ENCODE measurements at places on chromosomes 2 and 18.

DNA sequence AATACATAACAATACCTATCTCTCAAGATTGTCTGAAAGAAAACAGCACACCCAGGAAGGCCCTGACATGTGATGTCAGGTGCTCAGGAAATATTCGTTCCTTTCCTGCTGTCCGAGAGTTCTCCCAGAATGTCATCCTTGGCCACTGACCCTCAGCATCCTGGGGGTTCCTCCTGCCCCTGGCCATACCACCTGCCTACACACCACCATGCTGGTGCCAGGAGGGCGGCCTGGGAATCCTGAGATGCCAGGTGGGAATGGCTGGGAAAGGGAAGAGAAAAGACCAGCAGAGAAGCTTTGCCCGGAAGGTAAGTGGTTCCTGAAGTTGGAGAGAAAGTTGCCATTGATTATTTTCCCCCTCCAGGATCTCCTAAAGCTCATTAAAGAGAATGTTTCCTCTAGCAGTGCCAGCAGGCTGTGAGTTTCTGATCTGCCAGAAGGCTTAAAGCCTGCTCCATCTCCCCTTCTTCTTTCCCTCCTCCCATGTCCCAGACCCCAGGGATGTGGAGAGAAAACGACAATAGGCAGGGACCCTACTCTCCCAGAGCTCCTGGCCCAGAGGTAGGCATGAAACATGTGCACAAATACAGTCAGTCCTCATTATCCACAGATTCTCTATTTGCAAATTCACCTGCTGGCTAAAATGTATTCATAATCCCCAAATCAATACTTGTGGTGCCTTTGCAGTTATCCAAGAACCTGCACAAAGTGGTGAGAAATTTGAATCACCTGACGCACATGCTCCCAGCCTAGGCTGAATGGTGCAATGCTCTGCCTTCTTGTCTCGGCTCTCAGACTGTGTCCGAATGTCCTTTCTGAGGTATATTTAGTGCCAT lies 147.1 kb upstream of the MYCN start:
- DNase-seq, result no peak

GRCh38 chr2:127464470-127465257 lies 46.4 kb downstream of the PROC start:
- DNase-seq, result no peak

GRCh38 chr2:69113627-69114026 lies 100.6 kb downstream of the ANTXR1 start:
- no peak for DNase-seq

- DNase-seq, result no peak
These were observed 1173.6 kb upstream of the CHAC2 start for GRCh38 chr2:52594026-52594425.

DNA sequence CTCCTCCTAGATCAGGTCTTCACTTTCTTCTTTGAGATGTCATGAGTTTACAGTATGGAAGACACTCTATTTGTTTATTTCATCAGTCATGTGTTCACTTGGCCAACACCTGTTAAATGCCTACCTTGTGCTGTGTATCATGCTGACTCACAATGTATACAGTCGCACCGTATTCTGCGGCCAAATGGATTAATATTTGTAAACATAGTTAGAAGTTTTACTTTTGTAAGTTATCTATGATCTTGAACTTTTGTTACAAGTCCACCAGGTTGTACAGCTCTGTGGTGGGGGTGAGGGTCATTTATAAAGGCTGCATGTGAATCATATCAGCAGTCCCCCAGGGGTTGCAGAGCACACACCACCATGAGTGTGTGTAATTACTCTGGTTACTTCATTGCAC lies 408.7 kb upstream of the NRP2 start:
- DNase-seq, result no peak

DNA sequence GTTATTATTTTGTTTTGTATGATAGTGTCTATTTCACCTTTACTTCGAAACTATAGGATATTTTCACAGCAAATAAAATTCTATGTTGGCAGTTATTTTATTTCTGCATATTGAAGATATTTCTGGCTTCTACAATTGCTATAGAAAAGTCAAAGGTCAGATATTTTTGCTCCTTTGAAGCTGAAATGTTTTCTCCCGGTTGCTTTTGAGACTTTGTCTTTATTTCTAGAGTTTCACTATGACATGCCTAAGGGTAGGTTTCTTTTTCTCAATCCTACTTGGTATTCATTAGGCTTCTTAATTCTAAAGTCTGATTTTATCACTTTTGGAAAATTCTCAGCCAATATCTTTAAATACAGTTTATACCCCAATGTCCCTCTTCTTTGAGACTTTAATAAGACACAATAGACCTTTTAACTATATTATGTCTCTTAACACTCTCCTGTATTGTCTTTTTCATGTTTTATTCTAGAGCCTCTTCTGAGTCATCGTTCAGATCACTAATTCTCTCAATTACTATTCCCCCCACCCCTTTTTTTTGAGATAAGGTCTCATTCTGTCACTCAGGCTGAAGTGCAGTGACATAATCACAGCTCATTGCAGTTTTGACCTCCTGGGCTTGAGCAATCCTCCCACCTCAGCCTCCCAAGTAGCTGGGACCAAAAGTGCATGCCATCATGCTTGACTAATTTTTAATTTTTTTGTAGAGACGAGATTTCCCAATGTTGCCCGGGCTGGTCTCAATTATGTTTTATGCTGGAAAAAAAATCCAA lies 50.5 kb downstream of the USP37 start:
- peak; percentile 50 for DNase-seq

- DNase-seq, result no peak
These were observed 1204.5 kb upstream of the ZEB2 start for GRCh38 chr2:145724311-145724898.

DNA sequence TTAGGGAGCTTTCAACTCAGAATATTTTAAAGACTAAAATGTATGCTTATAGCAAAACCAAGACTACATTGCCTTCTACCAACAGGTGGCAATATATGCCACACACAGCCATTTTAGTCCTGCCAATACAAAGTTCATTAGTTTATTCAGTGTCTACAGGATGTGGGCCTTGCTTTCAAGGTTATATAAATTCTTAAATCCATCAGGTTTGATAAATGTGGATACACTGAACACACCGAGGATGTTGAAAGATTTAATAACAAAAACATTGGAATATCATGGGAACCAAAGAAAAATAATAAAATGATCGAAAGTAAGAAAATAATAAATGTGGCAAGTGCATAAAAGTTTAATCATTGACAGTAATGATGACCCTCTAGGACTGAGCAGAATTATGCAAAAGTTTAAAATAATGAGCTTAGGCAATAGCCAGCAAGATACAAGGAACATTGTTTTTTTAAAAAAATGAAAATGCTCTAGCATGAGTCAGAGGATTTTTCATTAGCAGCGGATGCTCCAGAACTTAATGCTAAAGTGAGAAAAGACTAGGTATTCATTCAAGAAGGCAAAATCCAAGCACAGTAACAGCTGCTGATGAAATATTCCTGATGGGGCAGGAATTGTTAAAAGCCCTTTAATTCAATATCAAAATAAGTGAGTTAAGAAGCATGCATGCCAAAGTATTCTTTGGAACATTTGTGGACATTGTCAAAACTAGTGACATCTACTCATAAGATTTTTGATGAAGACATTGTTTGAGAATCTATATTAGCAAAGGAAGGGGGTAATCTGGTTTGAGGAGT lies 14.2 kb downstream of the SCN9A start:
- no peak for DNase-seq

- no peak for DNase-seq
These were observed 15.0 kb downstream of the GLI2 start for GRCh38 chr2:120750488-120751210.

DNA sequence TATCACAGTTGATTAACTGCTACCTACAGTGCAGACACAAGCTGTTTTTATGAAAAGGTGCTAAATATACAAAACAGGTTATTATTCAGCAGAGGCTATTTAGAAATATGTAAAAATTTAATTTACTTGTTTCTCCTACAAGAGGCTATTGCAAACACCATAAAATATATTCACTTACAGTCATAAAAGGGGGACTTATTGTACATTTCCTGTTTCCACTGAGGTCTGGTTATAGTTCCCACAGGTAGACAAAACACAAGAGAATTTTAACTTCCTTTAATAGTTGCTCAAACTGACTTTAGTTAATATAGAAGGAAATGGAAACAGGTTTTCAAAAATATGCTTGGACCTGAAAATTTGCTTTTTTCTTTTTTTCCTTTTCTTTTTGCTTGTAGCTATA lies 40.0 kb upstream of the FRZB start:
- no peak for DNase-seq

- no peak for DNase-seq
These were observed 30.3 kb upstream of the B3GNT7 start for GRCh38 chr2:231364961-231365810.

- DNase-seq, result no peak
These were observed 93.9 kb downstream of the MGAT5 start for GRCh38 chr2:134347756-134348155.

GRCh38 chr18:39591649-39592048 lies 2026.1 kb upstream of the CELF4 start:
- no peak for DNase-seq

- DNase-seq, result peak; percentile 63
These were observed 108.1 kb upstream of the SIX3 start for GRCh38 chr2:44833171-44834069.

DNA sequence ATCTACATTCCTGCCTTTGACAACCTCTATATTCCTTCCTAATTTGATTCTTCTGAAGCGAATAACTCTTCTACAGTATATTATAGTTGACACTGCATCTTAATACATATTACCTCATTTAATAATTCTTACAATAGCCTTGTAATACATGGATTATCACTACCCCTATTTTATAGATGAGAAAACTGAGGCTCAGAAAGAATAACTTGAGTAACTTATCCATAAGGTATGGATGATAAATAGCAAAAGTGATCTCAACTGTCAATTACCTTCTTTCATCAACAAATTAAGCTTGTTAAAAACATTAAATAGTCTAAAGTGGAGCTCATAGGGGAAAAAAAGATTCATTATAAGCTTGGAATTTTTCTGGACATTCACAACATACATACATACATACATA lies 4.6 kb downstream of the VPS54 start:
- no peak for DNase-seq

GRCh38 chr2:214450118-214450894 lies 39.5 kb downstream of the VWC2L start:
- no peak for DNase-seq

DNA sequence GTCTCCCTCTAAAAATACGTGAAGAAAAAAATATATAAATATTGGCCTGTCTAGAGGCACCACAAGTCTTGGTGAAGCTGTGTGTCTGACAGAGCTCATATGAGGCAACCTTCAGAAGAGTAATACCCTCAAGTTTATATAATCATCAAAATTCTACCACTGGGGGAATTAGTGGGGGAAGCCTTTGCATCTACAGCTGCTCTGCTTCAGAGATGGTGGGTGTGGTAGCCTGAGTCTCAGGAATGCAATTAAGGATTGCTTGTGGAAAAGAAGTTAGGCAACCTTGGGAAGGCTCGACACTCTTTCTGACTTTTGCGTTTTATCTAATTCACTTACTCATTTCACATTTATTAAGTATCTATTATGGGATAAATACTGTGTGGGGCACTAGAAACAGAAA lies 17.4 kb downstream of the TPGS2 start:
- DNase-seq, result no peak

Measured in activated CD4-positive, alpha-beta T cell treated with anti-CD3 and anti-CD28 coated beads, Interleukin-2, Interleukin-4, amounts not matched to agents 100 ng/mL and 50 ng/mL, durations not matched to agents 16 hours and 8 hours (primary cell).